ENCODE measurements at places on chromosomes 6 and 20.

- DNase-seq, result no peak
Measured at GRCh38 chr6:74222768-74223333, 526.8 kb downstream of the CD109 start.

DNA sequence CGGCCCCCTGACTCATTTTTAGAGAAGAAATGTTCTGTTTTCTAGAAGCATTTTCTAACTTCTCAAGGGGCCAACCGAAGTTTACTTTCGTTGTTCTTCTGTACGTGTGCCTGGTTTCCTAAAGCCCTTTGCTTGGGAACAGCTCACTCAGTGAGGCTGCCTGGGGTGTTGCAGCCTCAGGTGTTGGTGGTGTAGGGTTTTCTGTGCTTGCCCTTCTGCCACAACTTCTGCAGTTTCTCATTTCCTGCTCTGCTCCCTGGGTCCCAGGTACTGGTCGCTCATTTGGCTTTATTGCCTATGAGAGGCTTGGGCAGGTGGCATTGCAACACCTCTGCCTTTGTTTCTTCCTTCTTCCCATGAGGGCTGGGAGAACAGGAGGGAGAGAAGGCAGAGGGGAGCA is 278.3 kb downstream of the SOX4 start:
- no peak for DNase-seq

DNA sequence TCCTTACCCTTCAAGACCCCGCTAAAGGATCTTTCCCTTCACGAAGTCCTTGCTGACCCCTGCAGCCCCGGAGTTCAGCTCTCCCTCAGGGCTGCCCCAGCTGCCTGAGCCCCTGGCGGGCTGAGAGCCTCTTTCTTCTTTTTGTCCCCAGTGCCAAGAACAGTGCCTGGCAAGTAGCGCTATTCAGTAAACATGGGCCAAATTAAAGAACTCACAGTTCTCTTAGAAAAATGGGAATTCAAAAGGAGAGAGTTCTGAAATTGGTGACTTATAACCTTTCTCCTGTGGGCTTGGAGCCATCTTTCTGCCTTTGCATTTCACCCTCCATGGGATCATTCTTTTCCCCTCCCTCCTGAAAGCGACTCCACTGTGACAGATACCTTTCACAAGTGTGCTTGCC is 227.2 kb downstream of the TMEM242 start:
- DNase-seq, result no peak

GRCh38 chr6:135532559-135532958 is 35.0 kb upstream of the AHI1 start:
- DNase-seq, result no peak

- DNase-seq, result no peak
Measured at GRCh38 chr6:142294679-142295078, 7.1 kb upstream of the ADGRG6 start.

DNA sequence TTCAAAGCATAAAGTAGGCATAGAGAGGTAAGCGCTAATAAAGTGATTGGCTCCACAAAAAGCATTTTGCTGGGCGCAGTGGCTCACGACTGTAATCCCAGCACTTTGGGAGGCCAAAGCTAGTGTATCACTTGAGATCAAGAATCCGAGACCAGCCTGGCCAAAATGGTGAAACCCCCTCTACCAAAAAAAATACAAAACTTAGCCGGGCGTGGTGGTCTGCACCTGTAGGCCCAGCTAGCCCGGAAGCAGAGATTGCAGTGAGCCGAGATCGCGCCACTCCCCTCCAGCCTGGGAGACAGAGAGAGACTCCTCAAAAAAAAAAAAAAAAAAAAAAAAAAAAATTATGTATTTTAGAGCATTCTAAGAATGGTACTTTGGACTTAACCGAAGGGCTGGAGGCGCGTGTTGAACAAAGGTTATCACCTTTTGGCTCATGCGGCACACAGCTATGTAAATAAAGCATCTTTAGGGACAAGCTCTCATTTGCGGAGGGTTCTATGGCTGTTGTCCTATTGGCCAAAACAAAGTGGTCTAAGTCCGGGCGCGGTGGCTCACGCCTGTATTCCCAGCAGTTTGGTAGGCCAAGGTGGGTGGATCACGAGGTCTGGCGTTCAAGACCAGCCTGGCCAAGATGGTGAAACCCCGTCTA is 17.4 kb downstream of the HFE start:
- no peak for DNase-seq

DNA sequence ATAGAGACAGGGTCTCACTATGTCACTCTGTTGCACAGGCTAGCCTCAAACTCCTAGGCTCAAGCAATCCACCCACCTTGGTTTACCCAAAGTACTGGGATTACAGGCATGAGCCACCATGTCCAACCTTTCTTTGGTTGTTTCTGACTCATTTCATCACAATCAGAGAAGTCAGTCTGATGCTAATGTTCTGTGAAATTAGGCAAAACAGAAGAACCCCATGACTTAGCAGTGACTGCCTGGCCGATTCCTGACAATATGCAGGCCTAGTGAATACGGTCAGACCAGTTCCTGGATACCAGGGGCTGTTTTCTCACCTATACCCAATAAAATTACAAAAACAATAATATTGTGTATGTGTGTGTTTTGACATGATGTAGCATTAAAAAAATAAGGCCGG is 58.8 kb upstream of the BTN3A2 start:
- DNase-seq, result no peak

DNA sequence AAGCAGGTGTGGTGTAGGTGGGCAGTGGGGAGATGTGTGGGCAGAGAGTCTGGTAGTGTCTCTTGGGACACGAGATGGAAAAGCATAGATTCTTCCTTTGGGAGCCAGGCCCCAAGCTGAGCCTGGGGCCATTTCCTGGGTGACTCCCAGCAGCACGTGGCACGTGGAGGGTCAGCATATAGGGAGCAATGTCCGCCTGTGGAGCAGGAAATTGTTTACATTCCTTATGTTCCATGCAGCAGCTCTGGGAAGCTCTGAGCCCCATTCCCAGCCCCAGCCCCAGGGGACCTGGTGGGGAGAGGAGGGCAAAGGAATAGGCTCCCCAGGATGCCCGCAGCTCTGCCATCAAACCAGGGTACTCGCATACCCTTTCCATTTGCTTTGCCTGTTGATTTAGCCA is 57.6 kb downstream of the DAAM2 start:
- no peak for DNase-seq

DNA sequence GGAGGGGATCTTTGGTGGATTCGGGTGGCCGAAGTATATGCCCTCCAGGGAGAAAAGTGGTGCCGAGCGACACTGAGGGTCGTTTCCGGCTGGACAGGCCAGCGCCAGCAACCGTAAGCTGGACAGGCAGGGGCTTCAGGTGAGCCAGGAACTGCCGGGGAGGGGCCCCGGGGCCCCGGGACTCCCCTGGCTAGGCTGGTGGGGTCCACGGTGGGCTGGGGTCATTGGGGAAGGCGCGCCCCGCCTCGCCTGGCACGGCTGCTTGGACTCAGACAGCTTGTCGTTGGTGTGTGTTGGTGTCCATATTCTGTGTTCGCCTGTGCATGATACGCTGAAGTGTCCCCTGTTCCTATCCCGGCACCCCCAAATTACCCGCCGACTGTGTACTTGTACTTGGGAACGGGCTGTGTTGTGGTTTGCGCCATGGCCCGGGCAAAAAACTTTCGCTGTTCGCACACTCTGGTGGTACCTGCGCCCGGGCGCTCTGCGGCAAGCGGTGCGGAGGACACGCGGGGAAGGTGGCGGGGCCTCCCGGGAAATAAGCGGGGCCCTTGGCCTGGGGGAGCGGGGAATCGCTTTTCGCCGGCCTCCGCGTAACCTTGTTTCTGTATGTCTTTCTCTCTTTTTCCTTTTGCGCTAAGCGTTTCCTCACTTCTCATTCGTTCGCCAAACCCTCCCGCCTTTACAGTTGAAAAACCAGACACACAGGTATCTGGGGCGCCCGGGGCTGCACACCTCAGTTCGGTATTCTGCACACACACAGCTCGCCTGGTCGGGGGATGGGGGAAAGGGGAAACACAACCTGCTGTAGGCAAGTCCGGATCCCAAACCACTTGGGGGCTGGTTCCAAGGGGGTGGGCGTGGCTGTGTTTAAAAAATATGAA is 3.2 kb downstream of the GNAS start:
- DNase-seq, result no peak

- no peak for DNase-seq
Measured at GRCh38 chr6:157946865-157947532, 34.7 kb upstream of the SYNJ2 start.

DNA sequence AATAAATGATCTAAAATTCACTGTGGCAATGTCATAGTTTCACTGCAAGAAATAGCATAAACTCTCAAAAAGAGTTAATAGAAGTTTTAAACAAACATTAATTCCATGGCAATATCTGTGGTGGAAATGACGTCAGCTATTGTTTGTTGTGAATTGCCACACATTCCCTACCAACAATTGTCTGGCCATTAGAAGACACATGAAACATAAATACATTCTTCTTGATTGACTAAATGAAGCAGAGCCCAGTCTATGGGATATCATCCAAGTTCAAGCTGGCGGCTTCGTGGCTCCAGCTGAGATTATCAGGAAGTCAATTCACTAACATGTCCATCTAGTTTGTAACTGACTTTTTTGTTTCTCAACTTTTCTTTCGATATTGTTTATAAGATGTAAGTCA is 369.0 kb downstream of the ARHGAP18 start:
- DNase-seq, result no peak

DNA sequence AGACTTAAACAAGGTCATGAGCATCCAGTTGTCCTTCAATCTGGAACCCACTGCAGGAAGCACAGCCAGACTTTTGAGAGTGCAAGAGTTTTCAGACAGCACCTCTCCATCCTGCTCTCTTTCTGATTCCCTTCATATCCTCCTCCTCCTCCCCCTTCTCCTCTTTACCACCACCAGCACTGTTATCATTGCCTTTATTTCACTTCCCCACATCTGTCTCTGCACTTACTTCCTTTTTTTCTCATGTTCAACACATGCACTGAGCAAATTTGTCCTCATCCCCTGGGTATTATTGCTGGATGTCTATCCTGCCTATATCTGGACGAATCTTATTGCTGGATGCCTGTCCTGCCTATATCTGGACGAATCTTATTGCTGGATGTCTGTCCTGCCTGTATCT is 554.8 kb downstream of the DHX35 start:
- DNase-seq, result no peak

GRCh38 chr20:8670893-8671215 is 398.0 kb upstream of the PLCB4 start:
- DNase-seq, result no peak

DNA sequence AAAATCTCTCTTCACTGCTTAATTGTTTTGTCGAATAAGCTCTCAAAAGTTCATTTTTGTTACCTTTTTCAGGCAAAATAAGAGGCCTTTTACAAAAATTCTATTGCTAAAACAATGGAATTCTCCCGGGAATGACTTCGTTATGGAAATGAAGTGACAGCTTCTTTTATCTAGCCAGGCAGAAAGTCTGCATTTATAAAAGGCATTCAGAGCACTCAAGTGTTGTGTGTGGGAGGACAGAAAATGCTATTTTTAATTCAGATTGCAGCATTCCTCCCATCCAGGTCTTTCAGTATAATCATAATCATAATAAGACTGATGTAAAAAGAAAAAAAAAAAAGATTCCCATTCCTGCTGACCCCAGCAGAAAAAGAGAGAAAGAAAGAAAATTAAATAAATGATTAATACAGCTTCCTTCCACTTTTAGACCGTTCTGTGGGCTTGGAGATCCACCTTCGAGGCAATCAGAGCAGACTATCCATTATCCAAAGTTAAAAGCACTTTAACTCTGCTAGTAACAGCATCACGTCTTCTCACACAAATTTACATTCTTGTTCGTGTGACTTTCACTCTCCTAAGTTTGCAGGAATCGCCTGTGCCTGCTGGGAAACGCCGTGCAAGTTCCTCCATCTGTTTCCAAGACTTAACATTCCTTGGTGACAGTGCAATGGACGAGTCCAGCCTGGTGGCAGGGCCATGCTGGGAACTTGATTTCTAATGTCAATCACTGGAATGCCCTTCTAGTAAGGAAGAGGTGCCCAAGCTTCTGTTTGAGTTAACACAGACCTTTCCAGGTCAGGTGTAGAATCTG is 258.8 kb downstream of the GMPR start:
- DNase-seq, result no peak

DNA sequence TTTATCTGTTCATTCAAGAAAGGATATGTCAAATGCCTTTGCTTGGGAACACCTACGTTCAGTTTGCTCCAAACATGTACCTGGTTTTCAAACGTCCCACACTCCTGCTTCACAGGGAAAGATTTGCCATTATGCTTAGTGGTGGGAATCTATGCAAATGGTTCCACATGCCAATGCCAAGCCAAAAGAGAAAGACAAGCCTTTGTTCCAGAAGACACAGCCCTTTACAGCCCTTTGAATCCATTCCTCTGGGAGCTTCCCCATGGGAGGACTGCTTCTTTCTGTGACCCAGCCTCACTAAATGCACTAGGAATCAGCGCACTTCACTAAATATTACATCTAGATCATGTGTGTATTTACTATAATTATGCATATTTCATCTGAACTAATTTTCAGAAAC is 619.5 kb downstream of the PRKN start:
- DNase-seq, result no peak

- DNase-seq, result no peak
Measured at GRCh38 chr6:124512431-124512830, 449.8 kb upstream of the RNF217 start.

DNA sequence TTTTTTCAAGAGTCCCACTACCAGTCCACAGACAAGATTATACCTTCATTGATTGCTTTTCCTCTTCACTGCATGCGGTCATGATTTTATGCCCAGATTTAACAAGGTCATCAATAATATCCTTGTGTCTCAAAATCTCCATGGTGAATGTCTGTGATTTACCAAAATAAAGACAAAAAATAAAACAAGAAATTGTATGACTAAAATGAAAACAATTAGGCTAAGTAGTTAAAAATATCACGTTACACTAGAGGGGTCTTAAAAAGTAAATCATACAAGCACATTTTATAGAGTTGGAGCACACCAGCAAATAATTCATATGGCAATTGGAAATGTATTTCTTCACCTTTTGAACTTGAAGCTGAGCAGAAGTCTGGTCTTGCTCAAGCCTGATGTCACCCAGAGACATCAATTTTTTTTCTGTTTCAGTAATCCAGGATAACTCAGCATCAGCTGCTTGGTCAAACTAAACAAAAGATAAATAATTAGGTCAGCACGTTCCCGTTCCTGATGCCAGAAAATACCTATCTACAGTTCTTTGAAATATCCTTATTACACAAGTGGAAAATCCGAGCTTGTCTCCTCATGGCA is 125.4 kb downstream of the DST start:
- no peak for DNase-seq

GRCh38 chr20:20235681-20236080 is 132.2 kb upstream of the INSM1 start:
- no peak for DNase-seq

- no peak for DNase-seq
Measured at GRCh38 chr6:1175877-1176276, 136.0 kb upstream of the FOXQ1 start.

DNA sequence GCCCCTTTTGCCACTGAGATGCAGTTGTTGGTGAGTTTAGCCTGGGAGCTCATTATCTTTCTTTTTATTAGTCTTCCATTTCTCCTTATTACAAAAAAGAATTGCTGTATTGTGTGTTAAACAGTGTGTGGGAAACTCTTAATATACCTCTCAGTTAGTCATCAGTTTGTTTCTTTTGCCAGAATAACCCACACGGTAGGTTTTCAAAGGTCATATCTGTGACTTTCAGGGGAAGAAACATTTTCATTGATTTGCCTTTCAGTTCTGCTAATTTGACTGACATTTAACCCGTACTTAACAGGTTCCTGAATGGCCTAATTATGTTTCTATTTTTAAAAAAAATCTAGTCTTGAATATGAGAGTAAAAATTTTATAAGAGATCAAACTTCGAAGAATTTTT is 145.3 kb downstream of the KHDC1L start:
- no peak for DNase-seq

Measured in T-cell (primary cell).